ENCODE measurements at places on chromosomes 2 and 18.

DNA sequence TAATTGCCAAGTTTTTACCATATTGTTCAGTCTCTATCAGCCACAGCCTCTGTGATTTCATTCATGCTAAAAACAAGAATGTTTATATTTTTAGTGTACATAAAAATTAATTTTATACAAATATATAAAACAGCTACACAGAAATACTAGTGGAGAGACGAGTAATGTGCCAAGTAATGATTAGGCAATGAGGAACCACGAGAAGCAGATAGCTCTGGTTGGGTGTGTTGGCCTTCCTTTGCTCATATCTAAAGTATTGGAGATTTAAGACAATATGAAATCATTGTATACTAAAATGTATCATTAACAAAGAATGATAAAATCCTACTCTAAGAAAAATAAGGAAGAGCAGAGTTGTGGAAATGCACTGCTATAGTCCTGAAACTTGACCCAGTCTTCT, 326.7 kb downstream of the AGAP1 start:
- DNase-seq: no peak

- no peak for DNase-seq
Observed at GRCh38 chr2:36528274-36528673, 69.7 kb downstream of the FEZ2 start.

- no peak for DNase-seq
Observed at GRCh38 chr2:98399140-98399539, 45.5 kb upstream of the INPP4A start.

DNA sequence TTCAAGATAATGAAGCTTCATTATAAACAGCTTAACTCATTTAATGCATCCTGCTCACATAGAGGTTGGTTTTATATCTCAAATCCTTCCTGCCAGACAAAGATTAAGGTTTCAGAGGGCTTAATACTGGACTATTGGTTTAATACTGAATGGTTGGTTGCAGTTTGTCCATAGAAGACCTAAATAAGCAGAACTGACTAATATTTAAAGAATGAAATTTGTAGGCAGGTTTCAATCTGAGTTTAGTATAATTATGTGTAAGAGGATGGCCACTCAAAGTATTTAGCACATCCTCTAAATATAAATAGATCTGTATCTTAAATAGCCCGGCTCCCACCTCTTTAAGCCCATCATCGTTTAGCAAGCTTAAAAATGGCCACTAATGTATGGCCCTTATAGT, 92.5 kb downstream of the EPB41L5 start:
- no peak for DNase-seq

DNA sequence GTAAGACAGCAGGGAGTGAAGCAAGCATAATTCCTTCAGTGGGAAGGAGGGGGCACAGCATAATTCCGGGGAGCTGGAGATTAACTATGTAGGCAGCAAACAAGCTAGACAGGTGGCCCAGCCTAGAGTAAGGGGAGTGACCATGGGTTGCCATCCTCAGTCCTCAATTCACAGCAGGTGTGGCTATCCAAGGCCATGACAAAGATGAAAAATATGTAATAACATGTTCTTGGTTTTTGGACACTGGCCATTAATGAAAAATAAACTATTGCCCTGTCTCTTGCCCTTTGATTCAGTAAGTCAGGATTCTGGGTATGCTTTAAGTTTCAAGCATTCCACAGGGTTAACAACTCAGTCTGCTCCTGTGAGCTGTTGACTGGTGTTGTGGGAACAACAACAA, 65.0 kb downstream of the CYP1B1 start:
- DNase-seq: no peak

DNA sequence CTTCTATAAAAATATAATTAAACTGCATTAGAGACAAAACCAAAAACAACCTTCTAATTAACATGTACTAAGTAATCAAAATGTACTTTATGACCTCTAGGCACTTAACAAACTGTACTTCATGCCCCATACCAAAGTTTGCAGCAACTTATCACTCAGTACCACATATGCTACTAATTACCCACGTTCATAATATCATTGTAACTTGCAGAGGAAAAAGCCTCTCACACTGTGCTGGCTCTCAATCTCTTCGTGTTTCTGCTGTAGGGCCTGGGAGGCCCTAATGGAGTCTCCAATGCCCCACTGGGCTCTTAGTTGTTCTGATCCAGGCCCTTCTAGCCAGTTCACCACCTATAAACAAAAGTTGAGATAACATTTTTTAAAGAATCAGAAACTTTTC, 82.1 kb upstream of the CCDC141 start:
- no peak for DNase-seq

DNA sequence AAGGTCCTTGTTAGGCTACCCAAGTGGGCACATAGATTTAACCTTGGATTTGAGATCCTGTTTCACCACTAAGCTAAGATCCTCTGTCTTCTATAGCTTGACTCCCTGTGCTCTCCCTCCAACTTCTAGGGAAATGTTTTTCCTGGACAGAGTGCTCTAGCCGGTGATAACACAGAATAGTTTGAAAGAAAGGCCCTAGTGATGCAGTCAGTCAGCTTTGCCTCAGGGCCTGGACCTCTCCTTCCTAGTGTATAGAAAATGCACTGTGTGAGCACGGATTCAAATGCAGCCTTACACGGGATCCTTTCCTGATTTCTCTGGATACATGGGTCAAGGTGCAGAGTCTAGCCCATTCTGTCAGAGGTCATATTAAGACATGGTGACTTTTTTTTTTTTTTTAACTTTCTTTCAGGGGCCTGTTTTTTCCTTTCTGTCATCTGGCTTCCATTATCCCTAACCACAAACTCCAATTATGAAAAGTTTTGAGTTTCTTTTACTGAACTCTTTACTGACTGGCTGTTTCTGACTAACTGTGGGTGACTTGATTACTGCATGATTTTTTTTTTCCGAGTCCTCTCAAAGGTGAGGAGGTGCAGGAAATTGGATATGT, 122.6 kb downstream of the LRP1B start:
- no peak for DNase-seq

- no peak for DNase-seq
Observed at GRCh38 chr2:236309669-236310029, 45.4 kb upstream of the ASB18 start.

DNA sequence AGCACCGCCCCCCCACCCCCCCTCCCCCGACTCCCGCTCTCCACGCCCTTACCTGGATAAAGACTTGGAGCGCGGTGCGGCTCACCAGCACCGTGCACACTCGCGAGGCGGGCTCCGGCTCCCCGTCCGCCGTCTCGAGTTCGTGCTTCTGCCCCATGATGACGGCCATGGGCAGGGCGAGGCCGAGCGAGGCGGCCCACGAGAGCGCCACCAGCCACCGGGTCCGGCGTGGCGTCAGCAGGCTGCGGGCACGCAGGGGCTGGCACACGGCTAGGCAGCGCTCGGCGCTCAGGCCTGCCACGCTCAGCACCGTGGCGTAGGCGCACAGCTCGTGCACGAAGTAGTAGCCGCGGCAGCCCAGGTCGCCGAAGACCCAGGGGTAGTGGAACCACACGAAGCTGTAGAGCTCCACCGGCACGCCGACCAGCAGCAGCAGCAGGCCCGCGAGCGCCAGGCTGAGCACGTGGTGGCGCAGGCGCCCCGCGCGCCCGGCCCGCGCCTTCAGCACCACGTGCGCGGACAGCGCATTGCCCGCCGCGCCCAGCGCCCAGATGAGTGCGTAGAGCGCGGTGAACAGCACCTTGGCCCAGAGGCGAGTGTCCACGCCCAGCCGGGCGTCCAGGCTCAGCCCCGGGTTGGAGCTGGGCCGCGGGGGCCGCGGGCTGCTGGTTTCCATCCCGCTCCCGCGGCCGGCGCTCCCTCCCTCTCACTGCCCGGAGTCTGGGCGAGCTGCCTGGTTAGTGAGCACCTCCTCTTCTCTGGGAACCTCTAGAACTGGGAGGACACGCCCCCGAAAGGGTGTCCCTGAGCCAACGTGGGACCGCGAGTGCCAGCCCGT, at the start of gene NTSR2:
Gene NTSR2 (minus strand): TSS at position 742 of the 838 bp plus-strand sequence. CDS start 66 bp downstream, at position 676.
- DNase-seq: no peak

DNA sequence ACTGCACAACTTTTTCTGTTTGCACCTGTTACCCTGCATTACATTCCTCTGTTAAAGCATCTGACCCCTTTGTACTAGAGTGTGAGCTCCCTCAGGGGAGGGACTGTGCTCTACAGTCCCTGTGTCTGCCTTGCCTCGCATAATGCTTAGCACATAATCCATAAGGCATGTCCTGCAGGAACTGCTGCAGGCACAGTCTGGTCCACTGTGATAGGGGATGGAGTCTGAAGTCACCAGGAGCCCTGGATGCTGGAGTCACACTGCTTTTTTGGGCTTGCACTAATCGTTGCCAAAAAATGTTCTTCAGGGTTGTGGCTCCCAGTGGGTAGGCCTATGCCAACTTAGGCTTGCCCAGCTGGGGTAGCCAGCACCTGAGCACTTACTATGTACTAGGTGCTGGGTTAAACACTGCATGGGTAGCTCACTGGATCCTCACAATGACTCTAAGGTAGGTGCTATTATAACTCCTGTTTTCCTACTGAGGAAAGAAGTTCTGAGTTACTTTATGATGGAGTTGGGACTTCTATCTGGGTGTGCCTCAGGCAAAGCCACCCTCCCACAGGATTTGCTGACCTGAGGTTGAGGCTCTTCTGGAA, 33.3 kb downstream of the COPS7B start:
- DNase-seq: no peak

- no peak for DNase-seq
Observed at GRCh38 chr2:184169366-184169765, 429.0 kb upstream of the ZNF804A start.

DNA sequence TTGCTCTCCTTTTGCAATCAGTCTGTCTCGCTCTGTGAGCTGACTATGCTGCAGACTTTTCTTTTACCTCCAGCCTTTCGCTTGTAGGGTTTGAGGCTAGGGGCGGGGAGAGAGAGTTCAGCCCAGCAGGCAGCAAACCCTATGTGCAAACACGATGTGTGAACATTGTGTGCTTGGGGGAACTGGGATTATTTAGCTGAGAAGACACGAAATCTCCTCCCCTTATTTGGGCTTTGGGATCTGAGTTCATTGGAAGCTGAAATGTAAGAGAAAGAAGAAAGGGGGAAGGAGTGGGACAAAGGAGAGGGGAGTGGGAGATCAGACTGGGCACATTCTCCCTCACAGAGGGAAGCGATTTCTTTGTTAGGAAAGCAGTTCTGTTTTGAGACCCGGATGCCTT, 189.6 kb upstream of the TNP1 start:
- no peak for DNase-seq

GRCh38 chr2:29010946-29011345, 29.8 kb downstream of the TOGARAM2 start:
- no peak for DNase-seq

DNA sequence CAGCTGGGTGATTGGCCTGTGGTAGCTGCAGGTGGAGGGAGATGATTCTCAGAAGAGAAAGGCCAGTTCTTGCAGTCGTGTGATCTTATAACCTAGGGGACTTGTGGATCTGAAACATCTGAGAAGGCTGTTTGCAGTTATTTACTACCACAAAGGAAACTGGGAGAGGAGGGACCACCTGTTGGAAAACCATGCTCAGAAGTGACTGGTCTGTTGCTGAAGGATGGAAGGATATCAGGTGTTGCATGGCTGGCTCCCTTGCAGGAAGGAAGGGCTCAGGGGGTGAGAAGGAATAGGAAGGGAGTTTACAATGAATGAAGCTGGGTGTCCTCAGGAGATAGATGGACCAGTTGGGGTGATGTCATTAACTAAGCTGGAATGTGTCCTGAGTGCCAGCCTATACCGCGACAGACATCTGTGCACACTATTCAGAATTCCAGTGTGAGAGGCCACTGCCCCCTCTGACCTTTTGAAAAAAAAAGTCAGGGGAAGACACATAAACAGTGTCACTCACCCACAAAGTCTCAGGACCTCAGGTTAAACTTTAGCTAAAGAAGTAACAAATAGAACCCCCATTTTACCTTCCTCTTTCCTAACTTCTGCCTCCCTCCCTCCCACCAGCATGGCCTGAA, 17.5 kb downstream of the IGFBP2 start:
- DNase-seq: no peak

- DNase-seq: no peak
Observed at GRCh38 chr18:23703057-23703986, 14.1 kb downstream of the LAMA3 start.

DNA sequence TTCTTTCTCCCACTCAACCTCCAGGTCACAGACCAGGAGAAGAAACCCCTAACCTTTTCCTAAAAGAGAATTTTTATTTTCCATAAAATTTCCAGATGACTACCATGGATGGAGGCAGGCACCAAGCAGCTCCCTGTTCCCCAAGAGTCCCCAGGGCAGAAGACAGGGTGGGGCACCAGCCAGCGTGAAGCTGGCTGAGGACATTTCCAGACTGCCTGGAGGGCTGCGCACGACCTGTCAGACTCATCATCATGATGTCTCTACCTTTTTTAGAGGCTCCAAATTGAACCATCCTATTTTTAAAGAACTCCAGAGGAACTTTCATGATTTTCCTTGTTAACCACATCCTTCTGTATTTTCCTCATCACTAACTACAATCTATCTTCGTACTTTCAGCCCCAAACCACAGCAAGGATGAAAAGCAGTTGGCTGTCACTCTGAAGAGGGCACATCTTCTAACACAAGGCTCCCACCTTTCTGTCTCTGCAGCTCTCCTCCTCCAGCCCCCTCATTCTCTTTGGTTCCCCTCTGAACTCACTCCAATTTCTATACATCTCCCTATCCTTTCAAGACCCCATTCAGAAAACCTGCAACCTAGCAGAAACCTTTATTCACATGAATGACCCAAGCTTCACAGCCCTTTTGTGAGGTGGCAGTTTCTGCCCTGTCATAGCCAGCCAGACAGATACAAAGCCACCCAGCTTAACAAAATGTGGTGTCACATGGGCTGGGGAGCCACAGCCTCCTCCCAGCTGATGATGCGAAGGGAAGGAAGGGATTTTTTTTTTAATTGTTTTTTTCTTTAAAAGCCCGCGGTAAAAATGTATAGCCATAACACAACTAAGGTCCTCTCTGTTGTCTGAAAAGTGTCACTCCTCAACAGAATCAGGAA, 11.1 kb downstream of the AMMECR1L start:
- no peak for DNase-seq

DNA sequence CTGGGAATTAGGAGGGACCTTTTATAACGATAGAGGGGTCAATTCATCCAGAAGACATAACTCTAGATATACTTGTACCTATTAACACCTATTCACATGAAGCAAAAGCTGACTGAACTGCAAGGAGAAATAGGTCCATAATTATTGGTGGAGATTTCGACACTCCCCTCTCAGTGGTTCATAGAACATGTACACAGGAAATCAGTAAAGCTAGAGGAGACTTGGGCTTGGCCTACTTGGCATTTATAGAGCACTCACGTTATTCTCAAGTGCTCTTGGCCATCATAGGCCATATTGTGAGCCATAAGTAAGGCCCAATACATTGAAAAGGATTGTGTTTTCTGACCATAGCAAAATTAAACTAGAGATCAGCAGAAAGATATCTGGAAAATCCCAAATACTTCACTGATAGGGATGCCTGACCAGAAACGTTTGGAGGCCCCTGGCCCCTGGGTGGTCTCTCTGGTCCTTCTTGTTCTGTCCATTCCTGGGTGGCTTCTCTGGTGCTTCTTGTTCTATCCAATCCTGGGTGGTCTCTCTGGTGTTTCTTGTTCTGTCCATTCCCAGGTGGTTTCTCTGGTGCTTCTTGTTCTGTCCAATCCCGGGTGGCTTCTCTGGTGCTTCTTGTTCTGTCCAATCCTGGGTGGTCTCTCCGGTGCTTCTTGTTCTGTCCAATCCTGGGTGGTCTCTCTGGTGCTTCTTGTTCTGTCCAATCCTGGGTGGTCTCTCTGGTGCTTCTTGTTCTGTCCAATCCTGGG, 49.0 kb downstream of the SNED1 start:
- DNase-seq: no peak
